EL (cell line): ENCODE measurements at places on chromosomes 12 and 14.

- no peak for DNase-seq
Measured at GRCh38 chr12:112463478-112463877, 44.7 kb downstream of the PTPN11 start.

DNA sequence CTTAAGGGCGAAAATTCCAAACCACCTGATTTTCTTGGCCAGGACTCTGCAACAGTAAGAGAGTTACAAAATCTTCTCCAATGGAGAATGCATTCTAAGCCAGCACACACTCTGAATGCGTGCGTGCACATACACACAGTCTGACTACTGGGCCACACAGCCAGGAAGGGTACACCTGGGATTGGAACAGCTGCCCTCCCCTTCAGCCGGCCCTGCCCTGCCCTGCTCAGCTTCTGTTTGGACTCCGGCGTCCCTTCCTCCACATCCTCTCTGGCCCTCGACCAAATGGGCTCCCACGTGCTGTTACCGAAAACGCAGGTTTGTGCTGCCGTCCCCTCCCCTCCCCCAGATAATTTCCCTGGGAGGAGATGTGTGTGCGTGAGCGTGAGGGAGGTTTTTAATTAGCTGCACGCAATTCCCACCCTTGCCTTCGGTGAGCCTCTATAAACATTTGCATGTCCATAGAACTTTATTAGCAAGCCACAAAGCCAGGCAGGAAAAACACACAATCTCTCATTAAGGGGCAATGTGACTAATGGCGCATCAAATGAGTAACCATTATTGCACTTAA lies 43.0 kb downstream of the CCNK start:
- no peak for DNase-seq

GRCh38 chr12:1613860-1614259 lies 15.2 kb upstream of the WNT5B start:
- no peak for DNase-seq

DNA sequence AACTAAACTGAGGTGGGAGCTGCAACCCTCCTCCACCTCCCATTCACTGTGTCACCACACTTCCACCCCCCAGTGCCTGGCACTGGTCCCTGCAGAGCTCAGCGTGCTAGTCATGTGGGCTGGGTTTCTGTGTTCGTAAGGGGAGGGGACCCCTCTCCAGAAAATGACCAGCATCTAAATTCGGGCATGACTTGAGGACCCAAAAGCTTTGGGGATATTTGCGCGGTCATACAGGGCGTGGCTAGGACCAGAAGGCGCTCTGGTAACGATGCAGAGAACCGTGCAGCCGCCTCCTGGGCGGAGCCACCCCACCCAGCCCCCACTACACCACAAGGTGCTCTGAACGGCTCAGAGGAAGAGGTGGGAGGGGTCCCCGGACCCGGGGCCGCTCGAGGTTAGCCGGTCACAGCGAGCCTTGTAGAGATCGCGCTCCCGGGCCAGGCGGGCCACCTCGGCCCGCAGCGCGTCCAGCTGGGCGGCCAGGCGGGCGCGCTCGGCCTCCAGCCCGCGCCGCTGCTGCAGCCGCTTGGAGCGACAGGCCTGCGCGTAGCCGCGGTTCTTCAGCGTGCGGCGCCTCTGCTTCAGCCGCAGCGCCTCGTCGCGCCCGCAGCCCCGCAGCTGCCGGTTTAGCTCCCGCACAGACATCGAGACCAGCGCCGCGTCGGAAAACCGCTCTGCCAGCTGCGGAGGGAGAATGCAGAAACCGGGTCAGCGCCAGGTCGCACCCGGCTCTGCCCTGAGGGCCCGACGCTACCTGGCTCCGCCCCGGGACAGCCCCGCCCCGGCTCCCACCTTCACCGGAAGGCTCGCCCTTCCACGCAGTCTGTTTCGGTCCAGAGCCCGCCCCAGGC lies 9.8 kb downstream of the CPNE6 start:
- DNase-seq, result peak; percentile 34

- no peak for DNase-seq
Measured at GRCh38 chr12:43551279-43551970, 578 bp downstream of the ADAMTS20 start.

DNA sequence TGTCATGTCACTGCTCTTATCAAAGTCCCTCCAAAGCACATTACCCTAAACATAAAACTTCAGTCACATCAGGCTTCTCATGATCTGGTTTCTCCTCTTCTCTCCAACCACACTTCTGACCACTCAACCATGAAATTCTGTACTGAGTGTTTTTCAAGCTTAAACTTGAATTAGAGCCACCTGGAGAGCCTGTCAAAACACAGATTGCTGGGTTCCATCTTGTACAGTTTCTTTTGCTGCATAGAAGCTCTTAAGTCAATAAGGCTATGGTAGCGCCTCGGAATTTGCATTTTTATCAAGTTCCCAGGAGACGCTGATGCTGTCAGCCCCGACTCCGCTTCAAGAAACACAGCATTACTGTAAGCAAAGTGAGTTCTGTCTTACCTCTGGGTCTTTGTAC lies 16.4 kb upstream of the SRRM4 start:
- no peak for DNase-seq

GRCh38 chr12:124172636-124173035 lies 122.3 kb upstream of the RFLNA start:
- DNase-seq, result peak; percentile 95

DNA sequence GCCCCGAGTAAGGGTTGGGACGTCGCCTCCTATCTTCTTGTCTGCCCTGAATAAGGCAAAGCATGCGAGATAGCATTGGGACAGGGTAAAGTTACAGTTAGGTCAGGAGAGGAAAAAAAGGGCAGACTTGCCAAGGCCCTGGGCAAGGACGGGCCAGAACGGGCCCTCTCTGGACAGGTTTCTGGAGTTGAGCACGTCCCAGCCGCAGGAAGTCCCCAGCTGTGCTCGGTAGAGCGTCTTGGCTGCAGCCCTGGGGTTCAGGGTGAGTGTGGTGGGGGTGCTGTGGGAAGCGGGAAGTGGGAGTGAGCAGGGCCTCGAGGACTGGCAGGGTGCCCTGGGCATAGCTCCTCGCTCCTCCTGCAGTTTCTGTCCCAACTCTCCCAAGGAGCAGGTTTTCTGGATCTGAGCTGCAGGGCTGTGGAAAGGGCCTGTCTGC lies 5.4 kb downstream of the RPS6KL1 start:
- DNase-seq, result no peak

DNA sequence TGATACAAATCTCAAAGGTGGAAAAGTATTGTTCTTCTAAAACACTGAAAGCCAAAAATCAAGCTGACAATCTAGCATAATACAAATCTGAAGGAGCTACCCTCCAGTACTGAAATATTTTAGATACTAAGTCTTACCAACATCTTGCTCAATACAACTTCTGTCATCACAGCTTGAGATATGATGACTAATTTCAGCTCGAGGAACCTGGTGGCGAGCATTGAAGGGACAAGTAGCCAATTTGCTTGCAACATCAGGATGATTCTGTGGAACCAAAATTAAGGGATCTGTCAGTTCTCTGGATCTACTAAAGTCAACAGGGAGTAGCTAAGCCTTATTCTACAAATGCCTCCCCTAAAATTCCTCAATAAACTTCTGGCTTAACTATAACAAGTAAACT lies 10.4 kb downstream of the GTSF1 start:
- DNase-seq, result peak; percentile 58

DNA sequence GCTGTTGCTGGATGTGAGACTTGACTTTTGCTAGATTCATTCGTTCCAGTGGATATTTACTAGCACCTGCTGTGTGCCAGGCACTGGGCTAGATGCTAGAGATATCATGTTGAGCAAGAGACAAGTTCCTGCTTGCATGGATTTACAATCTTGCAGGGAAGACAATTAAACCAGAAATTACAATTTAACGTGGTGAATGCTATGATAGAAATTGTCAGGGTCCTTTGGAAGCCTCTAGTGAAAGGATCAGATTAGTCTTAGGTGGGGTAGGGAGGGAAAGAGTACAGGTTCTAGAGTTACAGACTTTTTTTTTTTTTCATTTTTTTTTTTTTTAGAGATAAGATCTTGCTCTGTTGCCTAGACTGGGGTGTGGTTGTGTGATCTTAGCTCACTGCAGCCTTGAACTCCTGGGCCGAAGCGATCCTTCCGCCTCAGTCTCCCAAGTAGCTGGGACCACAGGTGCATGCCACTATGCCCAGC lies 36.7 kb downstream of the SPATS2 start:
- DNase-seq, result no peak

- no peak for DNase-seq
Measured at GRCh38 chr12:105167346-105167745, 59.8 kb downstream of the WASHC4 start.

- no peak for DNase-seq
Measured at GRCh38 chr12:39692258-39692853, 72.8 kb upstream of the ABCD2 start.

DNA sequence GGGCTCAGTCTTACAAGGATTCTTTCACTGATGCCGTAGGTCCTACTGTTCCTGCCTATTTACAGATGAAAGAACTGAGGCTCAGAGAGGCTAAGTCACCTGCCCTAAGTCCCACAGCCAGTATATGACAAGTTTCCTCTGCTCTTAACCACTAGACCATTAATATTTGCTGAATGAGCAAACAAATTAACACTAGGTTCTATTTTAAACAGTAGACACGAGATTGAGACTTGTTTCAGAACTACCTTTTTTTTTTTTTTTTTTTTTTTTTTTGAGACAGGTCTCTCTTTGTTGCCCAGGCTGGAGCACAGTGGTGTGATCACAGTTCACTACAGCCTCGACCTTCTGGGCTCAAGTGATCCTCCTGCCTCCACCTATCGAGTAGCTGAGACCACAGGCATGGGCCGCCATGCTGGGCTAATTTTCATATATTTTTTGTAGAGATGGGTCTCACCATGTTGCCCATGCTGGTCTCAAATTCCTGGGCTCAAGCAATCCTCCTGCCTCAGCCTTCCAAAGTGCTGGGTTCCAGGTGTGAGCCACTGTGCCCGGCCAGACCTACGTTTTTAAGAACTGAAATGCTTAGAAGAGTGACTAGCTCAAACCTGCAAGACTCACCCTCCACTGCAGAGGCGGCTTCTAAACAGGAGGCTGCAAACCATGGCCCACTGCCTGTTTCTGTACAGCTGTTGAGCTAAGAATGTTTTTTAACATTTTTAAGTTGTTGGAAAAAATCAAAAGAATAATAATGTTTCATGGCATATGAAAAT lies 12.9 kb downstream of the SYNE3 start:
- DNase-seq, result no peak

DNA sequence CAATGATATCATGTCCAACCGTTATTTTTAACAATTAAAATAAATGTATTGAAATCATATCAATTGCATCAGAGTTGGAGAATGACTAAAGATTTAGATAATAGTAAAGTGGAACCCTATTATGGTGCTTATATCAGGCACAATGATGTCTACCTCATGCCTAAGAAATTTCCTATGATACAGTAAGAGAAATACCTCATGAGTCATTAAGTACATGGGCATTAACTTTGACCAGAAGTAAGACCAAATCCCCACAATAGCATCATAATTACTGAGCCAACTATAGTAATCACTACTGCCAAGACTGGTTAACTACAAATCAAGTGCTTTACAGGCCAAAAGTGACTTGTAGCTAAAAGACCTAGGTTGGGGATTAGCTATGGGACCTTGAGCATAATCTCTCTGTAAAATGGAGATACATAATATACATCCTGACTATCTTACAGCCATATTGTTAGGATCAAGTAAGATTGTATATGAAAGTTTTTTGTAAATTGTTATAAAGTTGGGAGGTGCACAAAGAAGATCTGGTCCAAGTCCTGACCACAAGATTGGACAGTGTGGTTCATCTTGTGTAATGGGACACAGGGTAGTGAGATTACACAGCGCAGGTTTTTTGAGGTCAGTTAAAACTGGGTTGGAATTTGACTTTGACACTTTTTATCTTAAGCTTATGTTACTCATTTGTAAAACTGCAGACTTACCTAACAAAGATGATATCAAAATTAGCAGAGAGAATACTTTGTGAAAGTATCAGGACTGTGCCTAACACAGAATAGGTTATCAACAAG lies 60.5 kb downstream of the ERGIC2 start:
- peak; percentile 85 for DNase-seq

GRCh38 chr12:98653866-98654493 lies 8.9 kb downstream of the APAF1 start:
- peak; percentile 45 for DNase-seq

DNA sequence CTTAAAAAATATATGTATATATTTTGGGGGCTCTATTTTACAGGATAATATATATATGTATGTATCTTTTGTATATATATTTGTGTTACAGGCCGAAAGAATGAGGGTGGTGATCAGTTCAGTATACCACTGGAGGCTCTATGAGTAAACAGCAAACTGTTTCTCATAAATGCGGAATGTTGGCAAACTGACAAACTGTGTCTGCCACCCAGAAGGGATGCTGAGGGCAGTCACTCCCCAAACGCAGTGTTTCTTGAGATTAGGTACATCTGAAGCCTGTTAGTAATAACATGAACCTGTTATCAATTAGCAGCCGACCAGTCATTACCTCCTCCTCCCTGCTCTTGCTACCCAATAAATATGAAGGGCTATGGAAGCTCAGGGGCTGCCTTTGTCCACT lies 20.8 kb downstream of the TNFAIP2 start:
- peak; percentile 91 for DNase-seq

- DNase-seq, result no peak
Measured at GRCh38 chr12:112308652-112309051, 73.6 kb downstream of the HECTD4 start.

DNA sequence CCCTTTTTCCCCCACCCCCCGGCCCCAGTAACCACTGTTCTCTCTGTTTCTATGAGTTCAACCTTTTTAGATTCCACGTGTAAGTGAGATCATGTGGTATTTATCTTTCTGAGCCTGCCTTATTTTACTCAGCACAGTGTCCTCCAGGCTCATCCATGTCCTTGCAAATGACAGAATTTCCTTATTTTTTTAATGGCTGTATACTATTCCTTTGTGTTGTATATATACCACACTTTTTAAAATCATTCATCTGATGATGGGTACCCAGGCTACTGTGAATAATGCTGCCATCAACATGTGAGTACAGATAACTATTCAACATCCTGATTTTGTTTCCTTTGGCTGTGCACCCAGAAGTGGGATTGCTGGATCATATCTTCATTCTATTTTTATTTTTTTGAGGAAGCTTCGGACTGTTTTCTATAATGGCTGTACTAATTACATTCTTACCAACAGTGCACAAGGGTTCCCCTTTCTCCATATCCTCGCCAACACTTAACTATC lies 54.7 kb downstream of the DDX51 start:
- no peak for DNase-seq

DNA sequence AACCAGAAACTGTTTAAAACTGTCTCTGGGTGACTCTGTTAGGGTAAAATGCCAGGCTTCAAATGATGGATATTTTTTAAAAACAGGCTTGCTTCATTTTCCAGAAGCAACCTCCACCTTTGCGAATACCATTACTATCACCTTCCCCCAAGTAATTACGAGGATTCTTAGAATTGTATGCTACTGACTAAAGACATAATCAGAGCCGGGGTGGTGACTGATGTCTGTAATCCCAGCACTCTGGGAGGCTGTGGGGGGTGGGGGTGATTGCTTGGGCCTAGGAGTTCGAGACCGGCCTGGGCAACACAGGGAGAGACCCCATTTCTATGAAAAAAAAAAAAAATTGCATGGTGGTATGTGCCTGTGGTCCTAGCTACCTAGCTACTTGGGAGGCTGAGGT lies 38.3 kb downstream of the FGD6 start:
- DNase-seq, result no peak

- DNase-seq, result no peak
Measured at GRCh38 chr12:32369202-32369601, 30.2 kb upstream of the FGD4 start.
